ENCODE measurements at places on chromosomes 11 and 22.

DNA sequence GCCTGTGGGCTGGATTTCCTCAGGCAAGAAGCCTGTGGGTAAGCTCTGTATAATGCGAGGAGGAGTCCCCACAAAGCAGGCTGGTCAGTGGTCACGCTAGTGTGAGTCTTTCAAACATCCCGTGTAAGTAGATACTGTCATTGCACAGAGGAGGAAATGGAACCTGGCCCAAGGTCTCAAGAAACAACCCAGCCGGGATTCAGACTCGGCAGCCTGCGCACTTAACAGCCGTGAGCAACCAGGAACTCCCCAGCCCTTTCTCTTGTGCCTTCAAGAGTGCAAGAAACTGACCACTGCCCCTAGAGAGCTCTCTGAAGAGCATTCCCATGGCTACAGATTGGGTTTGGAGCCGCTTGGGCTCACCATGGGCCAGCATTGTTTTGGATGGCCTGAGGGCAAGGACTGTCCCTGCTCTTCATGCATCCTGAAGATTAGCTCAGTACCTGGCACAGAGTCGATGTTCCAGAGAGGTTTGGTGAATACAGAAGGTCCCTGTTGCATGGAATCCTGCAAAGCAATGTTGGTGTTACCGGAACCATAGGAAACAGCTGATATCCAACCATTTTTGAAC lies 6.0 kb downstream of the MPST start:
- DNase-seq = no peak

DNA sequence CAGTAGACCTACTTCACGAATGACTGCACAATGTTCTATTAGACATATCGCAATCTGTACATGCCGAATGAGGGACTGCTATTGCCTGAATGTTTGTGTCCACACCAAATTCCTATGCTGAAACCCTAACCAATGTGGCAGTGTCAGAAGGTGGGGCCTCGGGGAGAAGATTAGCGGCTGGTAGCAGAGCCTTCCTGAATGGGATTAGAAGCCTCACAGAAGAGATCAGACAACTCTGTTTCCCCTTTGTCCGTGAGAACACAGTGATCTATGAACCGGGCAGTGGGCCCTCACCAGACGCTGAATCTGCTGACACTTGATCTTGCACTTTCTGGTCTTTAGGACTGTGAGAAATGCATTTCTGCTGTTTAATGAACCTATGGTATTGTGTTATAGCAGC lies 33.1 kb downstream of the LRFN4 start:
- no peak for DNase-seq

DNA sequence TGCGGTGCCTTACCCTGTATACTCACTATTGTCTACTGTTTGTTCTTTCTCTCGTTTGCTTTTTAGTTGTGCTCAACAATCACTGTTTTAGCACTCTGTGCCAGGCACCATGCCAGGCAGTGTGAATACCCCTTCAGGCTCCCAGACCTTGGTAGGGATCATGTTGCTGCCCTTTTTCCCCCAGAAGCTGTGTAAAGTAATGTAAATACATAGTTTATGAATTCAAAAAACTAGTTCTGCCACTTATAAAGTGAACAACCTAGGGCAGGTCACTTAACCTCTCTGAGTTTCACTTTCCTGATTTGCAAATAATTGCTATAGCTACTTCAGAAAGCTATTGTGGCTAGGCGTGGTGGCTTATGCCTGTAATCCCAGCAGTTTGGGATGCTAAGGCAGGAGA lies 81.0 kb upstream of the CTSC start:
- no peak for DNase-seq

- peak; percentile 95 for DNase-seq
Observed at GRCh38 chr22:20566420-20567260, 59.2 kb downstream of the MED15 start.

DNA sequence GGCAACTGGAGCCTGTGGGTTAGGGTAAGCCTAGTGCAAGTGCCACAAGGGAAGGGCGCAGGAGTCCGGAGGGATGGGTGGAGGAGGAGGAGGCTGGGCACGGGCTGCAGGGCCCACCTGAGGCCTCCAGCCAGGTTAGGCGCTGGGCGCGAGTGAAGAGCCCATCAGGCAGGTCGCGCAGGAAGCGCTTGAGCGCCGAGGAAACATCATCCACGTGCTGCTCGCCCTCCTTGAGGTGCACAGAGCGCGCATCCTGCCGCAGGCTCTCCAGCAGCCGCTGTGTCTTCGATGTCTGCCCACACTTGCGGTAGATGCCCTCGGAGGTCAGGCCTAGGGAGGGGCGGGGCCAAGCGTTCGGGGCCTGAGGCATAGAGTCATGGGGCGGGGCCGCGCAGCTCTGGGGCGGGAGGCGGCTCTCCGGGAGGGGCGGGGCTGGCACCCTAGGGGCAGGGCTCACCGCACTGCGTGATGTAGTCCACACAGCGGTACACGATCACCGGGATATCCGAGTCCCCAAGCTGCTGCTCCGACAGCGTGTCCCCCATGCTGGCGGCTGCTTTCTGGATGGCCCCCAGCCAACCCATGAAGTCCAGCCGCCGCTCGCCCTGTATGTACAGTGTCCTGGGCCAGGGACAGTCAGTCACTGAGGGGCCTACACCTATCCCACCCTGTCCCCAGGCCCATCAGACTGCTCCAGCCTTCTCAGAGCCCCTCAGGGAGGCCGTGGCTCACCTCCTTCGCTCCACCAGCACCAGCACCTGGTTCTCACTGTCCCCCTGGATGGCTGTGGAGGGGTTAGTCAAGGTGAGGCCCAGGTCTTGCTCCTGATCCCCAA lies 22.9 kb upstream of the PDE2A start:
- DNase-seq = peak; percentile 50

DNA sequence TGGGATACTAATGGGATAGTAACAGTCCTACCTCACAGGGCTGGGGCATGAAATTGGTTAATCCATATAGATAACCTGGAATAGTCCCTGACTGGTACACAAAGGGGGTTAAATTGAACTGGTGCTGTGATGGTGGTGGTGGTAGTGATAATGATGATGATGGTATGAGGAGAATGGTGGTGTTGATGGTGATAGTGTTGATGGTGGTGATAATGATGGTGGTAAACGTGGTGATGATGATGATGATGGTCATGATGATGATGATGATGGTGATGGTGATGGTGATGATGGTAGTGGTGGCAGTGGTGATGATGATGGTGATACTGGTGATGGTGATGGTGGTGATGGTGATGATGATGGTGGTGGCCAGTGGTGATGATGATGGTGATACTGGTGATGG lies 38.7 kb downstream of the SMIM38 start:
- no peak for DNase-seq

DNA sequence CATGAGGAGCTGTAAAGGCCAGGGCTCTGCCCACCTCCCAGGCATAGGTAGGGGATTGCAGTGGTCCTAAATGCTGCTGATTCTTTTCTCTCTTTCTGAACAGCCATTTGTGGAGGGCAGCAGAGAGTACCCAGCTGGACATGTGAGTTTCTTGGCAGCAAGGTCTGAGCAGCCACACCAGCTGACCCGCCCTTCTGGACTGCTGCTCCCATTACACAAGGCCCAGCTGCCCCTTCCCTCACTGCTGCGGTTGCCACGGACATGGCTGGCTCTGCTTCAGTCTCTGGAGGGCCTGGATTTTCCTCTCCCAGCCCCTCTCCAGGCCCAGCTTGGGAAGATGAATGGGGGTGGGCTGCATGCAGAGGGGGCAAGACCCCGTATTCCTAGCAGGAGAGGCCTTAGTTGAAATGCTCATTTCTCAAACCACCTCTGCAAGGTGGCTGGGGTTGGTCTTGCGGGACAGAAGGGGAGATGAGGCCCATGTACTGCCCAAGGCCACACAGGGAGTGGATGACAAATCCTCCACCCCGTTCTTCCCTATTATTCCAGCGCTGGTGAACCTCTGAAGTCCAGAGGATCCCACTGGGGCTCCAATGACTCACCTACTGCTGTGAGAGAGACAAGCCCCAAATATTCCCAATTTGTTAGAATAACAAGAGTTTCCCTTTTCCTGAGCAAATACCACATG lies 4.6 kb downstream of the LGALS12 start:
- DNase-seq = peak; percentile 94

DNA sequence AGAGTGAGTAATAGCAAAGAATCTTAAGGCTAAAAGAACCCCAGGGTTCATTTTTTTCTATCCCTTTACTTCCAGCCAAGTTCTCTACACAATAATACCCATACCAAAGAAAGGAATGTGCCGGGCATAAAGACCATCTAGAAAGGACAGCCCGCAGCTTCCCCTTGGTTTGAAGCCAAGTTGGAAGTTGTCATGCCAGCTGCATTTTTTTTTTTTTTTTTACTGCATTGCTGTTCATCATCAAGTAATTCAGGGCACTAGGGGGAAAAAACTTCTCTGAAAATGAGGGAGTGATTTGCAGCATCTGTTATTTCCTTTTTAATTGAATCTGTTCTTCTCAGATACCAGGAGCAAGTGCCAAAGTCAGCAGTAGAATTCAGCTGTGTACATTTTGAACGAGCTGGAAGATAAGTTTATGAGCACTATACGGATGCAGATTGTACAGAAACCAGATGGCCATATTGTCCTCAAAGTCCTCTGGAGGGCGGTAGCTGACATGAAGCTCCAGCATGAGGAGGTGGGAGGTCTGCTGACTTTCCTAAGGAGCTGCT lies 56.4 kb downstream of the UBASH3B start:
- no peak for DNase-seq

DNA sequence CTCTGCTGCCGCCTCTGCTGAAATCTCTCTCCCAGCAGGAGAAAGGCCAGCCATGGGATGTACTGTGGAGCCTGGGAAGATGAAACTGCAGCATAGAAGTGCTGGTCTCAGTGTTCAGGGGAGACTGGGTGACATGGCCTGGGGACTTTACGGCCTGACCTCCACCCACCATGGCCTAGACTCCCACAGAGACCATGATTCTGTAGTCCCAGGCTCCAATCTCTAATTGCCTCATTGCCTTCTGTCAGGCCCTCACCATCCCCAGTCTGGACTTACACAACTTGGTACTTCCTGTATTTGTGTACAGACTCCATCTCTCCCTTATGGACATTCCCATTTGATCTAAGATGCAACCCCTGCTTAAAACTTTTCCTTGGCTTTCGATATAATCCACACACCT lies 43.1 kb downstream of the TRAF6 start:
- no peak for DNase-seq

DNA sequence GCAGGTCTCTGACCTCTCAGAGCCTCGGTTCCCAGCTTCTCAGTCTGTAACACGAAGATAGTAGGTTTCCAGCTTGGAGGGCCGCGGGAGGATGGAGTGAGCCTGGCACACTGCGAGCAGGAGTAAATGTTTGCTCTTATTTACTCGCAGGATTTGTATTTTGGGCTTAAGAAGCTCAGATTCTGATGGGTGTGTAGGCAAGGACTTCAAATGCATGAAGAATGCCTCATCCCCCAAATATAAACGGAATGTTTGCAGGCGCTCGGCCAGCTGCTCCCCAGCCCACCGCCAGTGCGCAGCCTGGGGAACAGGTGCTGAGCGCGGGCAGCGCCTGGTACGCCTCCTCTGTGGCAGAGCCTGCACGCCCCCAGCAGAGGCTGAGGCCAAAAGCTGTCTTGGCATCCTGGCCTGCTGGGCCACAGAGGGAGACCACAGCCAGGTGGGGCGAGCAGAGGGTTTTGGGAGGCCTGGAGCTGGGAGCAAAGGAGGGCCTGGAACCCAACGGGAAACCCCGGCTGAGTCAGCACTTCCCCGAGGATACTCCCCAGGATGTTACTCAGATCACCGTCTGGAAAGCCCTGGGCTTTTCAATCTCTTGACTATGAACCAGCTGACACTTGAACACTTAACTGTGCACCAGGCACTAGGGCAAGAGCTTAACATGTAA lies 9.4 kb downstream of the EHD1 start:
- DNase-seq = peak; percentile 93

DNA sequence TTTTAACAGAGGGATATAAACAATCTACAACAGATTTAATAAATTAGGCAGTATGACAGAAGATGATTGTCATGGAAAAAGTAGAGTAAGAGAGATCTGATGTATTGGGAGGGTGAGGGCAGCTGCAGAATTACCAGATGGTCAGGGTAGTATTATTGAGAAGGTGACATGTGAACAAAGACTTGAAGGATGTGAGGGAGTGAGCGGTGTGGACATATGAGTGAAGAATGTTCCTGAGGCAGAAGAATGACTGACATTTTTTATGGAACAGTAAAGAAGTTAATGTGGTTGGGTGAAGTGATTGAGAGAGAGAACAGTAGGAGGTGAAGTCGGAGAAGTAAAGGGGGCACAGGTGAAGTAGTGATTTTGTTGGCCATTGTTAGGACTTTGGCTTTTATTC lies 42.4 kb upstream of the HIPK3 start:
- no peak for DNase-seq

DNA sequence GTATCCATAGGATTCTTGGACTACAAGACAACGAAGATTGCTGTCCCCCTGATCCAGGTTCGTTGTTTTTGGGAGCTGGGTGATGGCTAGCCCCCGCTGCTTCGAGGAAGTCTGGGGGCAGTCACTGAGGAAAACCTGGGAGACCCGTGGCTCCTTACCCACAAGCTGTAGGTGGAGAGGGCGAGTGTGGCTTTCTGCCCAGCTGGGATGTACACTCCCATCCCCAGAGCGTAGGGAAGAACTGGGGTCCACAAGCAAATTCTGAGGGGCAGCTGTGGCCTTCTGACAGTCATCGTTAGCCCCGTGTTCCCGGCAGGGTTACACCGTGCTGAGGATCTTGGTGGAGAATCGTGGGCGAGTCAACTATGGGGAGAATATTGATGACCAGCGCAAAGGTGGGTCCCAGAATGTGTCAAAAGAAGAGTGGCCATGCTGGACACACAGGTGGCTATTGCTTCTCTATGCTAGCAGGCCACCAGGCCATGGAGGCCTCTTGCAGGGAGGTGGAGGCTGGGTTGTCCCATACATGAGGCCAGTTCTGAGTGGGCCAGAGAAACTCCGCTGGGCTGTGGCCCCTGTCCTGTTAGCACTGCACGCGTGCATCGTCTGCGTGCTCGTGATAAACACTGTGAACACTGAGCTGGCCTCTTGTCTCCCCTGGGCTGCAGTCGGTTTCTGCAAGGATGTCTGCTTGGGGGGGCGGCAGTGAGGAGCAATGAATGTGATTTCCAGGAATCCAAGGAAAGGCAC lies 39.8 kb downstream of the GLB1L2 start:
- DNase-seq = no peak

DNA sequence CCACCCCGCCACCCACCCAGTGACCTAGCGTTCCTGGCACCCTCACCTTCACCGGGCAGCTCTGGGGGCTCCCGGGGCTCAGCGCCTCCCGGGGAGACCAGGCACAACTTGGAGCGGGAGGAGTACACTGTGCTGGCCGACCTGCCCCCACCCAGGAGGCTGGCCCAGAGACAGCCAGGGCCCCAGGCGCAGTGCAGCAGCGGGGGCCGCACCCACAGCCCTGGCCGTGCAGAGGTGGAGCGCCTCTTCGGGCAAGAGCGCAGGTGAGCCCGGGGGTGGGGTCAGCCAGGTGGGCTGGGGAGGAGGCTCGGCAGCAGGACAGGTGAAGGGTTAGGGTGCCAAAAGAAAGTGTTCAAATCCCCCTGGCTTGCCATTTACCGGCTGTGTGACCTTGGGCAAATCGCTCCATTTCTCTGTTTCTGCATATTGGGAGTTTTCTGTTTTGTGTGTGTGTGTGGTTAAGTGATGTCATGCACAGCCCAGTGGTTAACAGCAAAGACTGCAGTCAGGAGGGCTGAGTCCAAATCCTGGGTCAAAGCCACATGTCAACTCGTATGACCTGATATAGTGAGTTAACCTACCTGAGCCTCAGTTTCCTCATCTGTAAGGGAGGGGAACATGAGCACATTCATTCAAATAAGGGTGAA lies 29.5 kb downstream of the TRIOBP start:
- peak; percentile 70 for DNase-seq
